Transverse colon (tissue), 4 donors: ENCODE measurements at places on chromosomes 11 and 22.

GRCh38 chr11:45773786-45774655 lies 30.9 kb upstream of the SLC35C1 start:
- H3K27me3 ChIP-seq, result no peaks in the 10 kb centered on the region
- no peak overlapping the region for H3K4me3 ChIP-seq
- no peak overlapping the region for H3K27ac ChIP-seq
- no peaks in the 10 kb centered on the region for H3K4me1 ChIP-seq

DNA sequence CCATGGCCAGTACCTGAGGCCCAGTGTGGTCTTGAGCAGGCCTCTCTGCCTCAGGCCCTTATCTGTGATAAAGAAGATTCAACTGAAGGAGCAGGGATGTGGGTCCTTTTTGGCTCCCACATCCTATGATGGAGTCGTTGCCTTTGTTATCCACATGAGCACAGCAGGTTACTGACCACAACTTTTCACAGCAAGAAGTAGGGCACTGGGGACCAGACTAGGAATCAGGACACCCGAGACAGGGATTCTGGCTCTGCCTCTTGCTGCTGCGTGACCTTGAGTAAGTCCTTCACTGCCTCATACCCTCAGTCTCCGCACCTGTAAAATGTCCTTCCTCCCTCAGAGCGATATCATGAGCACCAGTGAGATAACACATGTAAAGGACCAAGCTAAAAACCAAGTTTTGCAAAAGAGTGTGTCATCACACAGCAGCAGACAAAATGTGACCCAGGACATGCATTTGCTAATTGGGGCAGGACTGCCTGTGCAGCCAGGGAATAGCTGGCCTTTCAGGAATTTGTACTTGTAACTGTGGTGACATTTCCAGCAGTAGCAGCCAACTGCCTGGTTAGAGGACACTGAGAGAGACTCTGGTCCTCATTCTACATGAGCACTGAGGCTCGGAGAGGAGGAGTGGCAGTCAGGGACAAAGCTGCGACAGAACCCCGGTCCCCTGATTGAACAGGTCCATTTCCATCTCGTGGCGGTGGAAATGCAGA lies 13.2 kb upstream of the SMIM35 start:
- H3K27me3 ChIP-seq, result no peaks in the 10 kb centered on the region
- no peak overlapping the region for H3K4me3 ChIP-seq
- no peak overlapping the region for H3K27ac ChIP-seq
- no peaks in the 10 kb centered on the region for H3K4me1 ChIP-seq
- H3K36me3 ChIP-seq, result no peaks in the 10 kb centered on the region

DNA sequence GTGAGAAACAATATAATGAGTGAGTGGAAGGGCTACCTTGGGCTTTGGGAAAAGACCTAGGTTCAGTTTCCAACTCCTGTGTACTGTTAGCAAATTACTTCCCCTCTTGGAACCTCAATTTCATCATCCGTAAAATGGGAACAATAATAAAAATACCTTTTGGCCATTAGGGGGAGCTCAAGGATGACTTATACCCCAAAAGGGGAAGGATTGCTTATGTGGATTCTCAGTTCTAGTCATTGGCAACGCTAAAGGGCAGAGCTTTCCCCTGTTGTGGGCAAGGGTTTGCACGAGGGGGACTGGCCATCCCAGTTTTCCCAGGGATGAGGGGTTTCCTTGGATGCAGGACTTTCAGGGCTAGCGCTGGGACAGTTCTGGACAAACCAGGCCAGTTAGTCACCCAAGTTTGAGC lies 3.1 kb upstream of the COMMD9 start:
- DNase-seq, result no peak
- peaks cover 30% of the 10 kb centered on the region for H3K4me1 ChIP-seq
- H3K4me3 ChIP-seq, result no peak overlapping the region
- H3K27me3 ChIP-seq, result no peaks in the 10 kb centered on the region

- no peaks in the 10 kb centered on the region for H3K36me3 ChIP-seq
- H3K27me3 ChIP-seq, result peaks cover 12% of the 10 kb centered on the region
- DNase-seq, result no peak
- H3K27ac ChIP-seq, result no peak overlapping the region
Observed at GRCh38 chr11:126548581-126549550, 193.4 kb downstream of the ST3GAL4 start.

GRCh38 chr11:107102692-107103477 lies 84.6 kb upstream of the GUCY1A2 start:
- H3K4me3 ChIP-seq, result no peak overlapping the region
- H3K36me3 ChIP-seq, result no peaks in the 10 kb centered on the region
- no peak for DNase-seq
- H3K27me3 ChIP-seq, result no peaks in the 10 kb centered on the region
- no peak overlapping the region for H3K27ac ChIP-seq
- H3K4me1 ChIP-seq, result no peaks in the 10 kb centered on the region

DNA sequence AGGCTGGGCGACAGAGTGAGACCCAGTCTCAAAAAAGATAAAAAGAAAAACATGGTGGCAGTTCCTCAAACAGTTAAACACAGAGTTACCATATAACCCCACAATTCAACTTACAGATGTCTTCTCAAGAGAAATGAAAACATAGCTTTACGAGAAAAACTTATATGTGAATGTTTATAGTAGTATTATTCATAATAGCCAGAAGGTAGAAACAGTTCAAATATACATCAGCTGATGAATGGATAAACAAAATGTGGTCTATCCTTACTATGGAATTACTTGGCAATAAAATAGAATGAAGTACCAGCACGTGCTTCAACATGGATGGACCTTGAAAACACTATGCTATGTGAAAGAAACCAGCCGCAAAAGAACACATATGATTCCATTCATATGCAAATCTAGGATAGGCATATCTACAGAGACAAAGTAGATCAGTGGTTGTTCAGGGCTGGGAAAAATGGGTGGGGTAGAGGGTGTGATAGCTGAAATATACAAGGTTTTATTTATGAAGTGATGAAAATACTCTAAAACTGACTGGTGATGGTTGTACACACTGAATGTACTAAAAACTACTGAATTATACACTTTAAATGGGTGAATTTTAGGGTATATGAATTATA lies 12.4 kb downstream of the NF2 start:
- H3K36me3 ChIP-seq, result no peaks in the 10 kb centered on the region
- H3K27me3 ChIP-seq, result no peaks in the 10 kb centered on the region
- peaks cover 16% of the 10 kb centered on the region for H3K4me1 ChIP-seq
- no peak overlapping the region for H3K4me3 ChIP-seq
- no peak overlapping the region for H3K27ac ChIP-seq

DNA sequence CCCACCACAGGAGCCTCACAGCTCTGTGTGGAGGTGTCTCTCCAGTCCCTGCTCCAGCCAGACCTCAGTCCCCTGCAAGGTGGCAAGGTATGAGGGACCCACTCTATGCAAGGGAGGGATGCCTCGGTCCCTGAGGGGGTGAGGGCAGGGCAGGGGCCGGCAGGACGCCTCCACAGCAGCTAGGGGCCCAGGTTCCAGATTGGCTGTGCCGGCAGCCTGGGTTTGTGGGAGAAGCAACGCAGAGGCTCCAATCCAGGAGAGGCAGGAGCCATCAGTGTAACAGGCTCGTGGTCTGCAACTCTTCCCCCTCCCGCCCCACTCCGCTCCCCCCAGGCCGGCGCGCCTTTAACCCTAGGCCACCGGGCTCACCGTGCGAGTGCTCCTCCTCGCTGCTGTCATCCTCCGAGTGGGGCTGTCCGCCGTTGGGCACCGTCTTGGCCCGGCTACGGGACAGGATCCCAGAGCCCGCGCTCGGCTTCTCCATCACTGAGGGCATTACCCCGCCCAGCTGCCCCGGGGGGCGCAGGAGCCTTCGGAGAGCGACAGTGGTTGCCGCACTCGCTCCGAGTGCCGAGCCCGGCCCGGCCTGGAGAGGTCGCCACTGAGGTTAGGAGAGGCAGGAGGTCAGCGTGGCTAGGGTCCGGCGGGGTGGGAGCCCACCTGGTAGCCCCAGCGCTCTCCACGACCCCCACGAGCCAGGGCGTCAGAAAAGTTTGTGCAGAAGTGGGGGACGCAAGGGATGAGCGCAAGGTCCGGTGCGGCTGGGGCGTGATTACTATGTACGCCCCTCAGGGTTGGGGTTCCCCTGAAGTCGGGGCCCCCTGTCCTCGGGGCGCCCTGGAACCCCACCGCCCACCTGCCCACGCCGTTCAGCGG lies 765 bp downstream of the RCOR2 start:
- H3K27me3 ChIP-seq, result no peaks in the 10 kb centered on the region
- no peaks in the 10 kb centered on the region for H3K36me3 ChIP-seq
